ENCODE measurements at places on chromosomes 7 and 10.

DNA sequence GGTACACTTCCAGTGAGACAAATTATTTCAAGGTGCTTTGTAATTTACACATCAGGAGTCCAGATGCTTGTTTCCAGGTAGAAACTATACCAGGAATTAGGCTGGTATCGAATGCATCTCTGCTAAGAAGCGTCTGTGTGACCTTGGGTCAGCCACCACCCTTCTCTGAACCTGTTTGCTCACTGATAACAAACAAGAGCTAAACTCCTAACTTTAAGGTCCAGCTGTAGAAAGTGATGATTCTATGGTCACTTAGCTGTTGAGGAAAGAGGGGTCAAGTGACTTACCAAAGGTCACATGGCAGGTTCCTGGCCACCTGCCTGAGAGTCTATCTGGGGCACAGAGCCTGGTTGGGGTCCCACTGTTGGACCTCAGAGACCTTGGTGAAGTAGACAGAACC is 95.4 kb downstream of the HIF1AN start:
- DNase-seq: no peak

- peak; percentile 79 for DNase-seq
Measured at GRCh38 chr7:45863715-45864114, 9.2 kb downstream of the CCDC201 start.

GRCh38 chr10:82661701-82662100 is 786.7 kb downstream of the NRG3 start:
- DNase-seq: no peak

GRCh38 chr7:30908681-30909080 is 3.0 kb upstream of the AQP1 start:
- peak; percentile 78 for DNase-seq

DNA sequence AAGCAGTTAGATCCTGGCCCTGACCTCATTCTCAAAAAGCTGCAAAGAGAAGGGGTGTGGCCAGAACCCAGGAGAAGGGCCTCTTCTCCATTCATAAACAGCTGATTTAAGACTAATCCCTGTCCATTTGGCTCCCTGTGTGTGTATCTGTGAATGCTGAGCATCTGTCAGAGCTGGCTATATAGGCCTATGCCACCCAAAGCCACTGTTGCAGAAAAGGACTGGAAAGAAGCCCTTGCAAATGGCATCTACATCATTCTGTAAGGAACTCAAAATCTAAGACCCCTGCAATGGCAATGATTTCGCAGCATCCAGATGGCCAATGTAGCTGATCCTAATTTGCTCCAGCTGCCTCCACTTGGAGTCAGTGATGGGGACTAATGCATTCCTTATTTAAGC is 384.5 kb downstream of the KCNMA1 start:
- DNase-seq: no peak

DNA sequence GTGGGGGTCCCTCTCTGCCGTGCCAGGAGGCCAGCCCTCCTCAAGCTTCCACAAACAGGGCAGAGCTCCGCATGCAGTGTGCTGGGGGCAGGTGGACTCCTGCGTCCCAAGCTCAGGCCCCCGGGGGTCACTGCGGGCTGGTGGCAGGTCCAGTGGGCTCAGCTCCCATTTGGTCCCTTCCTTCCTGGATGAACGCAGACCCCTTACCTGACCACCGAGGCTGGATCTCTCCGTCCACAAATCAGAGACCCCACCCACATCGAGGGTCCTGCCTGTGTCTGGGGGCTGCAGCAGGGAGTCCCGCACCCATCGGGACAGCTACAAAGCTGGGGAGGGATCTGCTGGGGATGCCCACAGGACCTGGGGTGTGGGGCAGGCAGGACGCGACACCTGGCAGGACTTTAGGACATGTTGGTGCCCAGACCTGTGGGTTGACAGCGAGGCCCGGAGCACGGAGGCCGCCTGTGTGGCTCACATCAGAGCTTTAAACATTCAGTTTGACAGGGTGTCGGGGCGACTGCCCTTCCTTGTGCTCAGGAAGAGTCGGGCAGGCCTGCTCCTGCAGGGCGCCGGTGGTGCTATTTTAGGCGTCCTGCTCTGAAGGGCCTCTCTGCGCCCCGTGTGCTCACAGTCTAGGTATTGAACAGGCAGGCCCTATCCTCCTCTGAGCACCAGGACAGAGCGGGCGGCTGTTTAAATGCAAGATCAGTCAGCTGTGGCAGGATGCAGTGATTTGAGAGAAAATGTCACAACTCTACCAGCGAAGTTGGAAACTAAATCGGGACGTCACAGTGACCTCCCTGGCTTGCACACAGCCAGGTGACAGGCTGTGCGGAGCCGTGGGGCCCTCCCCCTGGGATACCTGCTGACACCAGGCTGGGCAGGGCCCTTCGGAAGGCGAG is 15.9 kb upstream of the CFAP46 start:
- DNase-seq: no peak

DNA sequence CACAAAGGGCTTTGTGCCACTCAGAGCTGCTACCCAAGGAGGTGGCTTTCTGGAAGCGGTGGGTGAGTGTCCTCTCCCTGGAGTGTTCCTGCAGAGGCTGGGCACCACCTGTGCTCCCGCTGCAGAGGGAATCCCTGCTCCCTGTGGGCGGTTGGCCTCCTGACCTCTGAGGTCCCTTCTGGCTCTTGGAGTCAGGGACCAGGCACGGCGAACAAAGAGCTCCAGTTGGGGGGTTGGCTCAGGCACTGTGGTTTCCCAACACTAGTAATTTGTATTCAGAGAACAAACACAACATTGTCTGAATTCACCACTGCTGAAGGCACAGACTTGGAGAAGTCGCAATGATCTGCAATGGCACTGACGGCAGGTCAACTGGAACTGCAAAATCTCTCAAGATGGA is 328.9 kb downstream of the PRPF18 start:
- no peak for DNase-seq

DNA sequence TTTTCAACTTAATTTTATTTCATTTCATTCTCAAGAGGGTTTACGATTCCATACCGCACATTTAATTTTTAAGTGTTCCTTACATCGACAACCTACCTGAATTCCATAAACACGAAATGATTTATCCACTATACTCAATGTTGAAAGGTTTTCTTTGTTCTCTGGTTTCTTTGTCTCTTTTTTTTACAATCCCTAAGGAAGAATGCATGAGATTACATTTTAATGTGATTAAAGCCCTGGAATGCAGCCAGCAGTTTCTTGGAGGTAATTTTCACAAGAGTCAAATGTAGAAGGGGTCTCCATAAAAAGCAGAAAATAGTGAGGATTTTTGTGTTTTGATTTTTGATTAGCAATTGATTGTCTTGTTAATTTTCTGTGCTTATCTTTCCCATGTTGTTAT is 59.2 kb upstream of the ADCY1 start:
- DNase-seq: no peak

DNA sequence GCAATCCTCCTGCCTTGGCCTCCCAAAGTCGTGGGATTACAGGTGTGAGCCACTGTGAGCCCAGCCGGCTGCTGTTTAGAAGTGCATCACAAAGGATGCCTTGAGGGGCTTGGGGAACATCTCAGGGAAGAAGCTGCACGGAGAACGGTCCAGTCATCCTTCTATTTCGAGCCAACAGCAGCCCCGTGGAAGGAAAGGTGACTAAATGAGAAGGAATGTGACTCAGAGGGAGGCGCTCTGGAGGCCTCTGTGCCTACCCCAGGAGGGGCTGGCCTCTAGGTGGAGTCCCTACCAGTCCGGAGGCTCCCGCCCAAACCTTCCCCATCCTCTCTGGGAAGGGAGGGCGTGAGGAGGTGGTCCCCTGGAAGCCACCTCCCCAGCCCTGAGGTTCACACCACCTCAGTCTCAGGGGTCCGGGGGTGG is 76.2 kb downstream of the CTBP2 start:
- peak; percentile 80 for DNase-seq

DNA sequence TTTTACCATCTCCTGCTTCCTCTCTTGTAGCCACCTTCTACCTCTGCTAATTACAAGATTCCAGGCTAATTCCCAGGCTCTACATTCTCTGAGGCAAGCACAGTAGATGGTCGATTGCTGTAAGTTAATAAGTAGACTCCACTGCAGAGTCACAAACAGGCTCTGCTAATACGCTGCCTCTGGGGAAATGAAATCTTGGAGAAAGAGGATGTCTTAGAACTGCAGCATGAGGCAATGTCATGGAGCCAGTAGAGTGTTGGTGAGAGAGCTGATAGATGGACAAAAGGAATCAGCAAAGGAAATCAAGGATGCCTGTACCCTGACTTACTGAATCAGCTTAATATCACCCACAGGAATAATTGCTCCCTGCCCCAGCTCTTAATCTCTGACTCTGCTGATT is 1260.3 kb downstream of the XPNPEP1 start:
- DNase-seq: no peak
